ENCODE measurements at places on chromosomes 16 and 17.

DNA sequence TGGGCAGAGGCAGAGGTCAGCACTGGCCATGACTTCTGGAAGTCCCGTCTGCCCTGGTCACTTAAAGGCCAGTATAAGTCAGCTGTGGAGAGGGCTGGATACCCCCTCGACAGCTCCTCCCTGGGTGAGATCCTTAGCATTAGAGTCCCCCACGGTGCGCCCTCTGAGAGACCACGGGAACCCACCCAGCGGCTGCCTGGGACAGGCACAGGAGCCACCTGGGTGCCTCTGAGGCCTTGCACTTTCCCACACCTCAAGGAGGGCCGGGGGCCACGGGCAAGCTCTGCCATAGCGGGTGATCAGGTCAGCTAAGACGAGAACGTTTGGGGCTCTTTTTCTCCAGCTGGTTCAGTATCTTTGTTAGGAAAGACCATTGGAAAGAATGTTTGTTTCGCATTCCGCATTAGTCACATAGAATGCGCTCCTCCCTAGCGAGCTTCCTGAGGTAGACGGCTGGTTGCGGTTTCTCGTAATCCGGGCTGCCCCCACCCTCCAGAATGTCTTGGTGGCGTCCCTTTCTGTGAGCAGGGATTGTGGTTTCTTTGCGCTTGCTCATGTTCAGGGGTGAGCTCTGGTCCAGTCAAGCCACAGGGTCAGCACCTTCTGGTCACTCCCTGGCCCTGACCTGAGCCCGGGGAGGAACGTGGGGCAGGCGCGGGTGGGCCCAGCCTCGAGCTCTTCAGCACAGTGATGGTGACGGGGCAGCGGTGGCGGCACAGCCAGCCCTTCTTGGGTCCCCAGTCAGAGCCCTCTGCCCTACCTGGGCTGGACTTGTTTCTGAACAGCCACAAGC is 25.2 kb downstream of the NME3 start:
- no peak for DNase-seq

GRCh38 chr16:75193730-75194444 is 13.1 kb downstream of the CTRB2 start:
- DNase-seq = no peak

GRCh38 chr17:71793518-71793917 is 327.3 kb upstream of the SOX9 start:
- no peak for DNase-seq

DNA sequence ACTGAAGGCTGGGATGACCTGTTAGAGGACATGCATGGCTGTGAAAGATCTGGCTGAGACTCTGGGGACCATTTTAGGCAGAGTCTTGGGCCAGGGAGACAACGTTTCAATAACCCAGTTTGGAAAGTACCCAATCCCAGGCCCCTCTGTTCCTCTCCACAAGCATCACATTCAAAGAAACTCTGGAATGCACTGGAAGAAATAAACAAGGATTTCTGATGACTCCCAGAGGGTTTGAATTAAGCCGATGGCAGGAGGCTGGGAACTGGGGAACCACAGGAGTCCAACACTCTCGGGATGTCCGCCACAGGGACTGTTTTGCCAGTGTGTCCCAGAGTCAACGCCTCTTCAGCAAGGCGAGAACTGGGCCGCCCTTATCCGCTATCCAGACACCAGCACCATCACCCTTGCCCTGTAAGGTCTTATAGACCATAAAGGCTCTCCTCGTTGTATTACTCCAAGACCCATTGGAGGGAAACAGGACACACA is 3.3 kb downstream of the PMP22 start:
- no peak for DNase-seq

GRCh38 chr17:59668816-59669215 is 38.4 kb downstream of the PTRH2 start:
- DNase-seq = peak; percentile 81

DNA sequence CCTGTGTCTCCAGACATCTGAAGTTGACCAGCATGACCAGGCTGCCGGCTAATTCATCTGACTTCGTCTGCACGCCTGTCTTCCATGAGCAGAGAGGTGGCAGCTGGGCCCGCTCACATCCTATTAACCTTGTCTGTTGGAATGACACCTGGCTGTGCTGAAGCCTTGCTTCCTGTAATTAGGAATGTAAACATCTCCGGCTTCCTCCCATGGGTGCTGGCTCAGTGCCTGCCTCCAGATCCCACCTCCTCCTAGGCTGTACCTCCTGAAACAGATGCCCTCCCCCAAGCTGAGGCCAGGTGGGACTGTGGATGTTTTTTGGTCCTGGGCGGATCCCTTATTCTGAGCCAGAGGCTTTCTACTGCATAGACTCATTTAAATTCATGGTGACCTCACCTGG is 296.3 kb downstream of the HS3ST4 start:
- no peak for DNase-seq

DNA sequence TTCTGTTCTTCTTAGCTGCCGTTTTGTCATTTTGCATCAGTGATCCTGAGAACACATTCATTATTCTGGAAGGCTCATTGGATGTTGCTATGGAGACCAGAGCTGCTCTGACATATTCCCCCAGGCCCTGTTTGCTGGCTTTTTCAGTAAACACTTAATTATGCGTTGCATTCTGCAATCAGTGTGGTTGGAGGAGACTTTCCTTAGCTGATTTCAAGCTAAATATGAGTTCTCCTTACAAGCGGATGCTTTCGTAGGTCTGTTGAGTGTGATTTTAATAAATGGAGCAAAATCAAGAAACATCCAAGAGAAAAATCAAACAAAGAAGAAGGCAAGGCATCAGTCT is 38.2 kb upstream of the NUDT7 start:
- no peak for DNase-seq

- DNase-seq = no peak
Measured at GRCh38 chr16:60635548-60635947, 1400.7 kb downstream of the CDH8 start.

DNA sequence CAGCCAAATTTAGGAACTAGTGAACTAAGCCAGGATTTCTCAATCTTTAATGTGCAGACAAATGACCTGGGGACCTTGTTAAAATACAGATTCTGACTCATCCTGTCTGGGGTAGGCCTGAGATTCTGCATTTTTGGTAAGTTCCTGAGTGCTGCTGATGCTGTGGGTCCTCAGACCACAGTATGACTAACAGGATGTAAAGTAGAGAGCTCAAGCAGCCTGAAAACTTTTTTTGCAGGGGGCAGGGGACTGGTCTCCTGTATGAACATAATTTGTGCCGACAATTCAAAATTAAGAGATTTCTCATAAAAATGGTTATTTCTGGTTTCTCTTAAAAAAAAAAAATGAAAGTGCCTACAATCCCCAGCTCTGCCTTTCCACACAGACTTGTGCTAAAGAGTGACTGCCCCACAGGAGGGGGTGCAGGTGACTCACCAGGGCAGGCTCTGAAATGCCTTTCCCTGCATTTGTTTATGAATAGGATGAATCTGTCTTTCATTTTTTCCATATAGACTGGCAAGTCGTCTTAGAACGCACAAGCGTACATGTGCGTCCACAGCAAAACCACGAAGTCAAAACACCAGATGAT is 271.5 kb downstream of the PHKB start:
- DNase-seq = peak; percentile 62

DNA sequence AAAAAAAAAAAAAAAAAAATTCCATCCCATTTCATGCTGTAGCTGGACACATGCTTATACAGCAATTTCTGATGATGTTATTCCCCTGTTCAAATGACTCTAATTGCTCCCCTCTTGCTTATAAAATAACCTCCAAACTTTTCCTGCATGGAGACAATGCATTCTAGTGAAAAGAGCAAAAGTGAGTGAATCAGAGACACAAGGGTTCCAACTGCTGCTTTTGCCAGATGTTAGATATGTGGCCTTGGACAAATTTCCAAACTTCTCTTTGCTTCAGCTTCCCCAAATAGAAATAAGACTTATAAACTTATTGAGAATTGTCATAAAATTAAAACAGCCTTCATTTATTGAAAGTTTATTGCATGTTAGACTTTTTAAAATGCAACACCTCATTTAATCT is 65.0 kb upstream of the AXIN2 start:
- DNase-seq = no peak

- no peak for DNase-seq
Measured at GRCh38 chr17:42133461-42134041, 10.9 kb downstream of the HSPB9 start.

DNA sequence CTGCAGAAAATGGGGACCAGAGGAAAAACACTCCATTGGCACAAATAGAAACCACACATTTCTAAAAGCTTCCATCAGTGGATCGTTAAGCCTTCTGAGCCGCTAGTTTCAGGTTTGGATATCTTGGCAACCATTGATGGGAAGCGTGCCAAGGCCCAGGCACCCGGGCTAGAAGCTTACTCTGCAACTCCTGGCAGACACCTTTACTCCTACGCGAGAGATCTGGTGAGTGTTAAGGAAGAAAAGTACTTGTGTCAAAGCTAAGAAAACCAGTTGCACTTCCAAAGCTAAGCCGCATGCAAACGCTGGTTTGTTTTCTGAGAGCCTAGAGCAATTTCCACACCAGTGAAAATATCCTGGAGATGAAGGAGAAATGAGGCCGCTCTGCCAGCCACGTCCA is 472.4 kb downstream of the PMP22 start:
- no peak for DNase-seq

DNA sequence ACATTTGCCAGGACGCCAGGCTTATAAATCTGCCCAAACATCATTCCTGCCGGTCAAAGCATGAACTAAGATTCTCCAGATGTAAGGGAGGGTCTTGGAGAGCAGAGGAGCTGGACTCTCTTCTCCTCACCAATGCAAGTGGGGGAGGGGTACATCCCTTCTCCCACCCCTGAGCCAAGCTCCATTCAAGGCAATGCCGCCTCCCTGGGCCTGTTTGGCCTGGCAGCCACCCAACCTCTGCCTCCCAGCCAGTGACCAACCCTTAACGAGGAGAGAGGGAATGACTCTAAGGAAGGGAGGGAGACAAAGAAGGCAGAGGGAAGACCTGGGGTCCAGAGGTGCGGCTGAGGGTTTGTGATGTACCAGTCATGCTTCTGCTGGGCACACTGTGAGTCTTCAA is 13.8 kb downstream of the C17orf50 start:
- DNase-seq = no peak

GRCh38 chr16:10938796-10939648 is 3.2 kb downstream of the DEXI start:
- DNase-seq = no peak

DNA sequence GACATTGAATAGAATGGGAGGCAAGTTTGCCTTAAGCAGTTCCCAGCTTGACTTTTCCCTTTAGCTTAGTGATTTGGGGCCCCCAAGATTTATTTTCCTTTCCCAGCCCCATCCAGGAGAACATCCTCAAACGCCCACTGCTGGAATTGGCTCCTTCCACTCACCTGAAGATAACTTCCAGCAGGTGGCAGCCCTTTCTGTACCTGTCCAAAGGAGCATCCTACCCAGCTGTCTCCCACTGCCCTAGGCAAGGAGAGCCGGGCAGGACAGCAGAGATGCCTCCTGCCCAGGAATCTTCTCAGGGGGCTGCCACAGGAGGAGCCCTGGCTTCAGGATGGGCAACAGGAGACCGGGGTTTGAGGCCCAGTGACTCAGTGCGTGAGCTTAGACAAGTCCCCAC is 6.4 kb downstream of the CACNG5 start:
- DNase-seq = no peak

DNA sequence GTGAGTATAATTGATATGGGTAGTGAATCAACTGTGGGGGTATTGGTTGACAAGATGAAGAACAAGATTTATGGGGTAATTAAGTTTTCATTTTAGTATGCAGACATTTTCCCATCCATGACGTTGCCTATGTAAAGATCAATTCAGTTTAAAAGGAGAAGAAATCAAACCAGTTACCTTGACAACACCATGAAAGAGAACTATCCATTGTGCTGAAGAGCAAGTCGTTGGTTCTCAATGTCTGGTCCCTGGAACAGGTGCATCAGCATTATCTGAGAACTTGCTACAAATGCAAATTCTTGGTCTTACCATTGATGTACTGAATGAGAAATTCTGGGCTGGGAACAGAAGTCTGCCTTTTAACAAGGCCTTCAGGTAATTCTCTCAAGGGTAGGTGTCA is 801 bp upstream of the OR4D2 start:
- no peak for DNase-seq

- no peak for DNase-seq
Measured at GRCh38 chr16:79543219-79543618, 57.3 kb downstream of the MAF start.

DNA sequence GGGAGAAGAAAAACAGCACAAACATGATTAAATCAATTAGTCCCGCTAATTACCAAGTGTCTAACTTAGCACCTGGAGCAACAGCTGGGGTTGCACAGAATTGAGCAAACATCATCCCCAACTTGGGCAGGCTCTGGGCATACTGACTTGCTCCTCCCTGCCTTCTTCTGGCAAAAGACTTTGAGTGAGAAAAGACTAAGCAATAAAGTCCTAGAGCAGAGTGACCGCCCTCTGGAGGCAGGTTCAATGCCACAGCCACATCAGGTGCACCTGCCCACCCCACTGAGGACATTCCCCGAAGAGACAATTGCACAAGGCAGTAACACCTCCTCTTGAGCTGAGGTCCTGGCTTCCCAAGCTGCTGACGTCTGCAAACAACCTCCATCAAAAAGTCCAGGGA is 358.3 kb downstream of the SOX9 start:
- DNase-seq = no peak

GRCh38 chr17:68812876-68813584 is 142.2 kb downstream of the ABCA8 start:
- DNase-seq = peak; percentile 48

- DNase-seq = no peak
Measured at GRCh38 chr17:36055921-36056520, 8.1 kb upstream of the CCL18 start.

DNA sequence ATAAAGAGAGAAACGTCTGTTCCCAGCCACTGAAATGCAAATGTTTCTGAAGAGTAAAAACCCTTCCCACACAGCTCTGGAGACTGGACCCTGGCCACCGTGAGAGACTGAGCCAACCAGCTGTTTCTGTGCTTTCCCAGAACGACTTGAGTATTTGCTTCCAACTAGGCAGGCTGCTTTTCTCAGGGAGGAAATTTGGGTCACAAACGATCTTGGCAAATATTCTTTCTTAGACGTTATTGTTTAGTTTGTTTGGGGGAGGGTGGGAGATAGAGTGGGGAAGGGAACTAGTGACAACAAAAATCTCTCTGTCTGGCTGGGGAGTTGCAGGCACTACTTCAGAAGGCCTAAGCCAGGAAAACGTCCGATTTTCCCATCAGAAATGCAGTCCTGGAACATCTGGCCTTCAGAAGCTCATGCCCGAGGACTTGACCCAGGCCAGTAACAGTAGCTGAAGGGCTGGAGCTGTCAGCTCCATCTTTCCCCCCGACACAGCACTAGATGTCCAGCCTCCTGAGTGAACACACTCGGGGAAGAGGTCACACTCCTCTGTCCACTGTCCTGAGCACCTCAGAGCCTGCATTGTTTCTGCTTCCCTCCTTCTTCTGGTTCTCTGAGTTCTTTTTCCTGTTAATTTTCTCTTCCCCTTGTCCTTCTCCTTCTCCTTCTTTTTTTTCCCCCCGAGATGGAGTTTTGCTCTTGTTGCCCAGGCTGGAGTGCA is 4.0 kb downstream of the CCDC92B start:
- DNase-seq = no peak

- DNase-seq = no peak
Measured at GRCh38 chr17:31530391-31530985, 139.0 kb downstream of the RAB11FIP4 start.

All from GM04504 (cell line).